ENCODE measurements at places on chromosomes 6 and 20.

- no peak for DNase-seq
Observed at GRCh38 chr6:55449225-55449624, 122.0 kb downstream of the GFRAL start.

GRCh38 chr6:20154753-20155152 is 57.5 kb downstream of the MBOAT1 start:
- no peak for DNase-seq

DNA sequence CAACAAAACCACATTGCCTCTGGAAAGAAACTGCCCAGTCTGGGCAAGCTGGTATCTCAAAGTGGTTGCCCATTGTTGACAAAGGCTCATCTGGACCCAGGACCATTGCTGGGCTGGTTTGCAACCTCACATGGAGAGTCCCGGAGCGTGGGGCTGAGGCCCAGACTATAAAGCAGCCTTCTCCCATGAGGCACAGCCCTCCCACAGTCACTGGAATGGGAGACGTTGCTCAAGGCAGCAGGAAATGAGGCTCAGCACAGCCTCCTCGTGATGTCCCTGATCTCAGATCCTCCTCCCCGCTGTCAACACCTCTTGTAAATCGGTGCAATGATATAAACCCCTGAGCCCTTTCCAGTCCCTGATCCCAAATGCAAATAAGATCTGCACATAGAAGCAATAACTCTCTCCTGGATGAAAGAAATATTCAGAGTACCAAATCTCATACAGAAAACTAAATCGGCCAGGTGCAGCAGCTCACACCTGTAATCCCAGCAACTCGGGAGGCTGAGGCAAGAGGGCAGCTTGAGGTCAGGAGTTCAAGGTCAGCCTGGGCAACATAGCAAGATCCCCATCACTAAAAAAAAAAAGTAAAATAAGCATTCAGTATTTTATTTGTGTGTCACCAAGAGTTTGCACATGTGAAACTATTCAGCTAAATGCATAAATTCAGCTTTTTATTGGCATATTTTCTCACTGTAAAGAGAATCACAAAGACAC is 103.0 kb upstream of the RREB1 start:
- no peak for DNase-seq

GRCh38 chr6:38396209-38396608 is 243.5 kb downstream of the BTBD9 start:
- no peak for DNase-seq
